ENCODE measurements at places on chromosomes 13 and 19.

- no peak for DNase-seq
Measured at GRCh38 chr19:21317821-21318220, 11.4 kb downstream of the ZNF708 start.

- DNase-seq: no peak
Measured at GRCh38 chr19:18438331-18439024, 545 bp upstream of the ISYNA1 start.

DNA sequence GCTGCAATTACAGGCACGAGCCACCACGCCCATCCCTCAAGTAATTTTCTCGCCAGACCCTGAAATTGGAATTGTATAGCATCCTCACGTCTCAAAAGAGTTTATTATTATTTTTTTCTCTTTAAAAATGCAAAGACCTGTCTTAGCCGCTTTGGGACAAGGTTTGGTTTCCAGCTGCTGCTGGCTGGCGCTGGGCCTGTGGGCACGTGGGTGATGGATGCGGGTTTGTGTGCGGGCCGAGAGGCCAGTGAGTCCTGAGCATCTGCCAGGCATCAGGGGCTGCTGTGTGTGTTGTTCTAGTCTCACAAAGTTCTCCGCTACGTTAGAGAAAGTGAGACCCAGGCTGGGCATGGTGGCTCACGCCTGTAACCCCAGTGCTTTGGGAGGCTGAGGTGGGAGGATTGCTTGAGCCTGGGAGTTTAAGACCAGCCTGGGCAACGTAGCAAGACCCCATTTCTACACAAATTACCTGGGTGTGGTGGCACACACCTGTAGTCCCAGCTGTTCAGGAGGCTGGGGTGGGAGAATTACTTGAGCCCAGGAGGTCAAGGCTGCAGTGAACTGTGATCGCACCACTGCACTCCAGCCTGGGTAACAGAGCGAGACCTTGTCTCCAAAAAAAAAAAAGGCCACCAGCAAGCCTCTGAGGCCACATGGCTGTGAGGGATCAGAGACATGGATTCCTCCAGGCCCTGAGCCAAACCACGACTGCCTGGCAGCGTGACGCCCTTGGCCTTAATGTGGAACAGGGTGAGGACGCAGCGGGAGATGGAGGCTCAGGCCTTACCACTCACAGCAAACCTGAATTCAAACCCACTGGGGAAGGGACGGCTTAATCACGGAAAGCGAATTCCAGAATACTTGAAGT is 4.7 kb upstream of the TMPRSS9 start:
- no peak for DNase-seq

- no peak for DNase-seq
Measured at GRCh38 chr19:43759515-43759914, 4.8 kb upstream of the SMG9 start.

DNA sequence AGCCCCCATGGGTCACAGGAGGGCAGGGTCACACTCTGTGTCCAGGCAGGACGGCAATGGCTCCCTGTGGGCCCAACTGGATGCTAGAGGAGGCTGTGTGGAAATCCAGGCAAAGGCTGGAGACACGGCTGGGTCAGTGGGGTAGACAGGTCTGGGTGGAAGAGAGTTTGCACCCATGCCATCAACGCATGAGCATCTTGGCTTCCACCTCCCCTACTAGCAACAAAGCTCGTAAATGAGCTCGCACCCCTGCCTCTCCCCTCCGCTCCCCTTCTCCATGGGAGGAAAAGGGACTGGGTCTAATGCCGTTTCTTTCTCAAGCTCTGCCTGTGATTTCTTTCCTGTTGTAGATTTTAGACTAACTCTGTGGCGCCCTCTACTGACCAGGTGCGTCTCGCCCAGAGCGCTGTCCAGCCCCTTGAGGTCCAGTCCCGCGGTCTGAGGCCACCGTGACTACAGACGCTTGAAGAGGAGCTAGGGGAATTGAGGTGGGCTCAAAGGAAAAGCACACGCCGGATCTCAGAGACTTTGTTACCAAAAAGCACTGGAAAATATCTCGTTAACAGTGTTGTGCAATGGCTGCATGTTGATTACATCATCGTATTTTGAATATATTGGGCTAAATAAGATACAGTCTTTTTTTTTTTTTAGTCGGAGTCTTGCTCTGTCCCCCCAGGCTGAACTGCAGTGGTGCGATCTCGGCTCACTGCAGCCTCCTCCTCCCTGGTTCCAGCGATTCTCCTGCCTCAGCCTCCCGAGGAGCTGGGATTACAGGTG is 50.7 kb upstream of the USP29 start:
- DNase-seq: no peak

DNA sequence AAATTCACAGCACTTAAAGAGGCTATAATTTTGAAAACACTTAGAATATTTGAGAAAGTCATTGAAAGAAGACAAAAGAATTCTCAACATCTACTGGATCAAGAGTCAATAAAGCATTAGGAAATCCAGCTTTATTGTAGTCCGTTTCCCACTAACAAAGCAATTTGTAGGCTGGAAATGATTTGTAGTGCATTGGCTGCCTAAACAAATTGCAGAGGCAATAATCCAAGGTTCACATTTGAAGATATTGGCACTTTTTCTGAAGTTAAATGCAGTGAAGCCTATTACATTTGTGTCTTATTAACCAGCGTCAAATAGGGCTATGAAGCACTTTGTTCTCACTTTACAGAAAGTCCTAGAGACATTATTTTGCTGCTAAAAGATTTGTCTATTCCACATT is 848.1 kb upstream of the SLITRK1 start:
- DNase-seq: no peak

DNA sequence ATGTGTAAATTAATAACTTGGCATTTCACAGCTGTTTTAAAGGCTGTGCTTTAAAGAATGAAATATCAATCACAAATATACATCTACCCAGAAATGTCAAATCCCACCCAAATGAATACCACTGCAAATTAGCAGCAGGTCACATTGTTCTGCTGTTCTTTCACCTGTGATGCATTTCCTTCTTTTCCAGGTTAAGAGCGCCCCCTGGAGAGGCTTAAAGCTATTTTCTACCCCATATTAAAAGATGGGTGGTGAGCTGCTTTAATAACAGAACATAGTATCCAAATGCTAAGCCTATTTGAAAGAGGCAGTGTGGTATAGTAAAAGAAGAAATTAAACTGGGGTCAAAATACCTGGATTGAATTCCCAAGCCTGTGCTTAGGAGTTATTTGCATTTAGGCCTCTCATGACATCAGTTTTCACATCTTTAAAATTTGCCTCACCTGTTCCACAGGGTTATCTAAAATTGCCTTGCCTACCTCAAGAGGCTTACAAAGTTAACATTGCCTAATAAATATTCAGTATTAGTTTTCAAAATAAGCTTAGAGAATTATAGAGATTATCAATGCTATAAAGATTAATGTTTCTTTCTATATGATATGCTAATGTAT is 396.9 kb upstream of the SLITRK5 start:
- peak; percentile 6 for DNase-seq
